ENCODE measurements at places on chromosomes 13 and 19.
A peak's percentile ranks its signal among the peaks of the same experiment; 100 is the strongest.

DNA sequence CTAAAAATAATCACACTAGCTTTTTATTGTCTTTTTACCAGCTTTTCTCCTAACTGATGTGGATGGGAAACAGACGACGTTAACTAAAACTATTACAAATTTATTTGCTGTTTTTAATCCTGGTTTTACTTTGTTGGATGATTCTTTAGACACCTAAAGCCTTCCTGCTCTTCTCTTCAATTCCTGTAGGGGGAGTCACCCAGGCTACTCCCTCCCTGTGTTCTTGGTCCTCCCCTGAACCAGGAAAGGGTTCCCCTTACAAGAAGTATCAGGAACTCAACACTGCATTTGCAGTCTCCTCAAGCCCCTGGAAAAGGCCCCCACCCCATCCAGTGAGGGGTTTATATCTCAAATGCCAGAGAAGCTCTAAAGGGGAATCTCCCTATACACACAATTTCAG lies 206.1 kb downstream of the SUCLA2 start:
- no peak for DNase-seq

DNA sequence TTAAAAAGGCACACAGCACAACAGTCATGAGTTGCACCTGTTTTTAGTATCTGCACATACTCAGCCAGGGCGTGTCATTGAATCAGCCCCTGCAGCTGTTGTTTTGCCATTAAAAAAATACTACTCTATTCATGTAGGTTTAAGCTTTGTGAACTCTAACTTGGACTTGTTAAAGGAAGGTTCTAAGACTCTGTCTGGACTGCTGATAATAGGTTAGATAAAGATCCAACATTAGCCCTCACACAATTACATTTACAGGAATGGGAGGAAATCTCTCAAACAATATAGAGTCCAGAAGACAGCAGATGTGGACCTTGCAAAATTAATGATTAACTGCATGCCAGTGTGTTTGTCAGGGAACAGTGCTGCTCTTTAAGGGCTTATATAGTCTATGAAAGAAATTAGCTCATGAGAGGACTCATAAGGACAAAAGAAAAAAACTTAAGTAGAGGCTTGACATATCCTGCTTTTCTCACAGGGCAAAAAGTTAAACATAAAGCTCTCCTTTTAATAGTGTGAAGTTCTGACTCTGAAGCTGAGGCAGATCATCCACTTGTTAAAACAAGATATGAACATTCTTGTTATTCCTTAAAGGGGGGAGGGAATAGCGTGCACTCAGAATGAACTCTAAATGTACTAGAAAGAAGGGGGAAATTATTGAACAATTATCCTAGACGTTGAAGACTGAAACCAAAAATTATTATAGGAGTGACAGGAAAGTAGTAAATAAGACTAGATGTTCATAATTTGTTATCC lies 243.6 kb downstream of the NDFIP2 start:
- DNase-seq = no peak

DNA sequence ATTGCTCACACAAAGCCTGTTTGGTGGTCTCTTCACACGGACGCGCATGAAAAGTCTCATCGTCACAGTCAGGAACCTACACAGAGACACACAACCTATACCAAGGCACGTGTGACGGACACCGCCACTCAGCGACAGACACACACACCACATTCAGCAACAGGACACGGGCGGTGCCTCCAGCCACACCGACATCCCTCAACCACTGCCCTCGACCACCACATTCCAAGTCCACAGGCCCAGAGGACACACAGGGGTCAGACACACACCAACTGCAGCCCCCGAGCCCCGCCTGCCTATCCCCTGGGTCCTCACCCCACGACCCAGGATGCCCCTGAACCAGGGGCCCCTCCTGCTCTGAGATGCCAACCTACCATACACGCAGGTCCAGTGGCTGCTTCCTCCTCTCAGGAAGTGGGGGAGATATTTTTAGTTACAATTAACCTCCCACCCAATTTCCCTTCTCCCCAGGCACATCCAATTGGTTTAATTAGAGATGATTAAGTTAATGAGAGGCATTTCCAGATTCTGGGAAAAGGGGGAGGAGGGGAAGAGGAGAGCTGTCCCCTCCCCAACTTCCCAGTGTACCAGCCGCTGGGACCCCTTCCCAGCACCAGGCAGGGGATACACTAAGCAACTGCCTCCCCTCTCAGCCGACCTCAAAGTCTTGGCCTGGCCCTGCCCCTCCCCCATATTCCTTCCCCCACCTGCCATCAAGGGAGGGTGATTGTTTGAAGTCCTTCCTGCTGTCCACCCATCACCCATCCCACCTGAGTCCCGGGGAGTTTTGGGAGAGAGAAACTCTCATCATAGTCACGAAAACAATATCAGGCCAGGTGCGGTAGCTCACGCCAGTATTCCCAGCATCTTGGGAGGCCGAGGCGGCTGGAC lies 20.4 kb downstream of the MEIS3 start:
- no peak for DNase-seq

GRCh38 chr13:80871481-80871880 lies 530.6 kb upstream of the SPRY2 start:
- no peak for DNase-seq

- no peak for DNase-seq
Measured at GRCh38 chr19:49983645-49984229, 22.8 kb upstream of the SIGLEC11 start.

DNA sequence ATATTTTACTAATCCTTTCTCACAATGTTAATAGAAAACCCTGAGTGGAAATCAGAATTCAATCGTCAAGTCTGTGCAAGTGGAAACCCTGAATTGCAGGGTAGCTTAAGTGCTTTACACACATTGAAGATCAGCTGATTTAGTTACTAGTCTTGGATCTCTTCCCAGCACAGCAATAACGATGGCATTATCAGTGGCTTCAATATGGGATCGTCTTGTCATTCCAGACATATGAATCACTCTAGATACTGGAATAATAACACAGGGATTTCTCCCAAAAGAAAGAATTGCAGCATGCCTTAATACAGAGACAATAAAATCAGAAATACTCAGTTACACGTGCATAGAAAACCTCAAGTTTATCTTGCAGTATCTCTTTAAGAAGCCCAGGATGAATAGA lies 12.6 kb upstream of the METTL21C start:
- DNase-seq = no peak

DNA sequence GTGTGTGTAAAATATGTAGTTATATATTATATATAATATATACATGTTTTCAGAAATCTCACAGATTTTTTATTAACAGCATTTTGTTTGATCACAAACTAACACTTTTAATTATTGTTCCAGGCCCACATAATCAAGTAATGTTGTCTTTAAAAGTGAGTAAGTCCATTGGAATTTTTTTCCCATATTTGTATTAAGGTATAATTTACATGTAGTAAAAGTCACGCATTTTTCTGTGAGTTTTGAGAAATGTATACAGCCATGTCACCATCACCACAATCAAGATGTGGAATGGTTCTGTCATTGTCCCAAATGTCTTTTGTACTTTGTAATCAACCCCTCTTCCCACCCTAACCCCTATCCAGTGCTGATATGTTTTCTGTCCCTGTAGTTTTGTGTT lies 120.0 kb upstream of the RFC3 start:
- no peak for DNase-seq

- DNase-seq = no peak
Measured at GRCh38 chr19:18964121-18964520, 23.1 kb upstream of the HOMER3 start.

DNA sequence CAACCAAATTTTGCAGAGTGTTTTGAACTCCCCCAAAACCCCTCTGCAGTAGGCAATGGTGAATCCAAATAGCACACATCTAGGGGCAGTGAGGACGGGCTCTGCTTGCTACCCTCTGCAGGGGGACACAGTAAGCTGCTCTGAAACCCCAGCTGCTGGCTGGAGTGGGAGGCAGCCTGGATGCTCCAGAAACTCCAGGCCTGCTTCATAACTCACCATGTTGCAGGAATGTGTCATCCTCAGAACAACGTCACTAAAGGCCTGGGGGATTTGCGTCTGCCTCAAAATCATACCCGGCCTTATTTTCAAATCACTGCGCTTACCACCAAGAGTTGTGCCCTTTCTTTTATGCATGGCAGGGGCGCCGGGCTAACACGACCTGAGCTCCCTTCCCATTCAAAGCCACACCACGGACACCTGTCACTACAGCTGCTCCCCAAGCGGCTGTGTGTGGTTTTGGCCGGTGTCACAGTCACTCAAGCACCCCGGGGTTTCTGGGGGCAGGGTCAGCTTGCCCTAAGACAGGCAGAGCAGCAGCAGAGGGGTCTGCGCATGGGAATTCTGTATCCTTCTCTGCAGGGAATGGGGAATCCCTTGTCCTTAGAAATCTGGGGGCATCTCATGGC lies 93.9 kb downstream of the TSHZ3 start:
- no peak for DNase-seq

GRCh38 chr13:102900193-102900608 lies 54.4 kb downstream of the ERCC5 start:
- DNase-seq = no peak

DNA sequence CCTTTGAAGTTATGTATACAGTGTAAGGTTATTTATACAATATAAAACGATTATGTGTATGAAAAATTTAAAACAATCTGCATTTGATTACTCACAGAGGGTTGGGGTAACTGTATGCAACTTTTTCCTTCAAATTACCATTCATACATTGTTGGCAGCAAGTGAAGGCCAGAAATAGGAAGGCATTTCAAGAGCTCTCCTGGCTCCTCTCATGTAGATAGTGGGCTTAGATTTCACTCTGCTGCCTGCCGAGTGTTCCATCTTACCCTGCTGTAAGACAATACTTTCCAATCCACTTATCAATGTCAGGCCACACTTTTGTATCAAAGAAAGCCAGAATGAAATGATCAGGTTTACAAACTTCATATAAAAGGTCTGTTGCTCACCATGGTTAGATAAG lies 245.2 kb downstream of the DNAJC15 start:
- DNase-seq = peak; percentile 56

GRCh38 chr13:87941226-87941625 lies 270.1 kb downstream of the SLITRK5 start:
- DNase-seq = no peak

DNA sequence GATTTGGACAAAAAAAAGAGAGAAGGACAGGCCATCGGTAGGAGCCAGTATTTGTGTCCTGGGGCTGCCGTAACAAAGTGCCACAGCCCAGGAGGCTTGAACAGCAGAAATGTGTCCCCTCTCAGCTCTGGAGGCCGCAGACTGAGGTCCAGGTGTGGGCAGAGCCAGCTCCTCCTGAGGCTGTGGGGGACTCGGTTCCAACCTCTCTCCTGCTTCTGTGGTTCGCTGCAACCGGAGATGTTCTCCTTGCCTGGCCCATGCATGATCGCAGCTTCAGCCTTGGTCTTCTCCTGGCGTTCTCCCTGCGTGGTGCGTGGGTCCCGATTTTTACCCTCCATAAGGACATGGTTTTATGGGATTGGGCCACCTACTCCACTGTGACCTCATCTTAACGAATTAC lies 85.9 kb upstream of the SOX1 start:
- DNase-seq = no peak

GRCh38 chr13:74032325-74032724 lies 101.9 kb downstream of the KLF12 start:
- DNase-seq = no peak

DNA sequence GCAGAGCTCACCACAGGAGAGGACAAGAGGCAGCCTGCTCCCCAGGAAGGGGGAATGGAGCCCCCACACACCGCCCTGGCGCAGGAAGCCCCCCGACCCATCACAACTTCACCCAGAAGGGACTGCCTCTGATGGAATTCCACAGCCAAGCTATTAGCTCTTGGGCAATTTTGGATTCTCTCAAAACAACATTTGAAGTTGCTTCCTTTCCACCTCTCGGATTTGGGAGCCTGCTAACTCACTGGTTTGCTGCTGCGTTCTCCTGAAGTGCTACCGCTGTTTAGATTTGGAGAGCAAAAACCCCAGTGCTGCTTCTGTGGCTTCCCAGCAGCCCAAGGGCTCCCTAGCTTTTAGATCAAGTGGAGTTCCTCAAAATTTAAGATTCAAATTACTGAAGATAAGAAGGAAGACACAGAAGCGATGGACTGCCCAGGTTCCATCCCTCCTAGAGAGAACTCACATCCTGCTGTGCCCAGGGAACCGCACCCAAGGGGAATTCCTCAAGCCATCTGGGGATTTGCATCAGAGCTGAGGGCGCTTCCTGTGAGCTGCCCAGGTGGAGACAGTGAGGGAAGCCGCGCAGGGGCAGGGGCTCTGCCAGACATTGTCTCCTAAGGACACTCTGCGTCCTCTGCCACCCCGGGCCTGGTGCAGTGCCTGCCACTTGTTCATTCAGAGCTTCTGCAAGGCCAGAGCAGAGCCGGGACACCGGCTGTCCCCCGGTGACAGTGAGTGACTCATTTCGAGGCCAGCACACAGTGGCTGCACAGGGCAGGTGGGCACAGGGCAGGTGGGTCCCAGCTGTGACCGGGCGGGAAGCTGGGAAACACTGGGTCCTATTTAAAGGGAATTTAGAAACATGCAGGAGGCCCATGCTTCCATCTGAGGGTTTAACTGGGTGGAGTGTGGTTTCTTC lies 45.5 kb downstream of the COL4A1 start:
- DNase-seq = no peak

DNA sequence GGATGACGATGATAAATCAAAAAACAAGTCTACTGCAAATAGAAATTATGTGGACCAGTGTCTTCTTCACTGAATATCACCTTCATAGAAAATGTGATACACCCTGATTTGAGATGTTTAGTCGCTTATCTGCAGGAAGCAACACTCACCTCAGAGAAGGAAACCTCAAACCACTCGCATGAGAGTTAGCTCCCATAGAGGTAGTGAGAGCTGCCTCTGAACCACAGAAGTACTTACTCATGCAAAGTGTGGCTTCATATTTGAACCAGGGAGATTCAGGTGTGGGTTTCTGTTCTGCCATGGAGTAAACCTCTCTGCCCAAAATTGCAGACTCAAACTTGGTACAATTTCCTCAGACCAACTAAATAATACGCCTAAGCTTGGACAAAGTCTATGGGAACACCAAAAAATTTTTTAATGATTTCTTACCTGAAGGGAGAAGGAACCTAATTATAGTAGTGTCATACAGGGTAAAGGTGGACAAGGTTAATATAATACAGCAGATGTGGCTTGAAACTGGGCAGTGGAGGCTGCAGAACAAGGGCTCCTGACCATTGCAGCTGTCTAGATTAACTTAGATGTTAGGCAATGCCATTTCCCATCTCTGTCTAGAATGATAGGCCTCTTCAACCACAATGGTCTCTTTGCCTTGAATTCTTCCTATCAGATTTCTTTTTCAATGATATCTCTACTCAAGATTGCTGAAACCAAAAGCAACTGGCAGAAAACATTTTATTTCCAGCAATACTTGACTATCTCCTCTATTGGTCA lies 29.6 kb upstream of the RCBTB2 start:
- DNase-seq = no peak

DNA sequence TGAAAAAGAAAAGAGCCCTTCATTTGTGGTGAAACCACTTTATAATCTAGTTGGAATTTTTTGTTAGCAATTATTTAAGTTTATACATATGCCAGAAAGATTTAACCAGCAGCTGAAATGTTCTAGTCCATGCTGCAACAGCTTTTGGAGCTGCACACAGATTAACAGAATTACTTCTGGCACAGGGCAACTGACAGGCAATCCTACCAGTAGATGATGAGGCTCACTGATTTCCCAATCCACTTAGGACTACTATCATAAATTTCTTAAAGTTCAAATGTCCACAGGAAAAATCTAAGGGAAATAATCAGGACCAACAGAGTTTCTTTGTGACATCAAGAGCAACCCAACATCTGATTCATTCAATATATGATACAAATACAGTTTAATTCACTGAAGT lies 78.8 kb downstream of the CRYL1 start:
- DNase-seq = no peak

GRCh38 chr19:22257916-22258315 lies 28.3 kb upstream of the ZNF729 start:
- no peak for DNase-seq

Data from NCI-H524 (cell line).